ENCODE measurements at places on chromosomes 3 and 15.

DNA sequence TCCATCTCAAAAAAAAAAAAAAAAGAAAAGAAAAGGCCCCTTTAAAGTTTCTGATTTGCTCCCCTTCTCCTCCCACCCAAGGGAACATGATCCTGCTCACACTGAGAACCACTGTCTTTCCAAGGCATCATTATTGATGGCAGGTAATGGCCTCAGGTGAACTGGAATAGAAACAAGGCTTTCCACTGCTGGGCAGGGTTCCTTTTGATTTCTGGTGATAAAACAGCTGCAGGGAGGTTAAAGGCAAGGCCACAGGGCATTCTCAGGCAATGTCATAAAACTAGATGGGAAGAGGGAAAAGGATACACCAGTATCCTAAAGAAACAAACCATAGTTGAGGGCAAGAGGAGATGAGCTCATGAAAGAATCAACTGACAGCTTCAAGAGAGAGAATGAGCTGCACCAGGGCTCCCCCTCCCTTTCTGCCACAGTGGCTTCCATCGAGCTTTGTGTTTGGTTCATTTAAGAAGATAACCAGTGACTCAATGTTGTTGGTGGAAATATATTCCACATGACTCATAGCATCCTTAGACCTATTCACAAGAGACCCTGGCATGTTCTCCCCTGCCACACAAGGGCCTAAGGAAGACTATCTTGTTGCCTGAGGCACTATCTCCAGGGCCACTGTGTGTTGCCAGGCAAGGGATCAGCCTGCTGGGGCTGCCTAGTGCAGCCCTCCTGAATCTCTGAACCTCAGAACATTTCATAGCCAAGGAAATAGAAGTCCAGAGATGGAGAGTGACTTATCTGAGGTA is 86.4 kb downstream of the WDR76 start:
- no peak for DNase-seq

DNA sequence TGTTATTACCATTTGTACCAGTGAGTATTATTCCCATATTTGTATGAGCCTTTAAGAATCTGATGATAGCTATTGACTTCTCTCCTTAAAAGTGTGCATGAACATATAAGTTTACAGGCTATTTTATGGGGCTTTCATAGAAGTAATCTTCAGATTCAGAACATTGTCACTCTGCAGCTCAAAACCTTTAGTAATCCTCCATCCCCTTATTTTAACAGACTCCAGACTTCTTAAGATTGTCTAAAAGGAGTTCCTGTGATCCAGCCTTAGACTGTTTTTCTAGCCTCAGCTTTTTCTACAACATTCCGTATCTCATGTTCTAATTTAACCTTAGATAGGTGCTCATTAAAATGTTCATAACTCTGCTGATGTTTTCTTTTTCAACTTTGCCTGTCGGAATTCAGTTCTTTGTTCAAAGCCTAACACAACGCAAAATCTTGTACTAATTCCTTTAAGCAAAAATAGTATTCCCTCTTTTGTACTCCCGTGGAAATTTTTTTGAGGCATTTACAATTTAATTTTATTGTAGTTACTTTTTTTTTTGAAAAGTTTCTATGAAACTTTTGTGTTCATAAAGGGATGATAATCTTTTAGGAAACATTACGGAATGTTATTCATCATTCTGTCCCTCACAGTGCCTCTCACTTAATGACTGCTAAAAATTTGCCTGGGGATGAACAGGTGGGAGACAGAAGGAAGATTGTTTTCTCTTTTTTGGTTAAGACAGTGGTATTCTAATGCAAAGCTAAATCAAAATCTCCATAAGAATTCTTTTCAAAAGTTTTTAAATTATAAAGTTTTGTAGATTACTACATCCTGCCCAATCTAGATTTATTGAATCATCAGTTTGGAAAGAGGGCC is 38.7 kb upstream of the UTS2B start:
- DNase-seq = no peak

GRCh38 chr3:17605032-17605431 is 137.4 kb downstream of the TBC1D5 start:
- no peak for DNase-seq

GRCh38 chr3:170467007-170467406 is 48.3 kb downstream of the CLDN11 start:
- DNase-seq = no peak
